Uterus (tissue), 4 donors: ENCODE measurements at places on chromosomes 16 and 17. TPM values are rescaled to one million over a fixed set of nuclear protein-coding genes. Genes with fewer than 3 reads are reported as not detected.
A peak's percentile ranks its signal among the peaks of the same experiment; 100 is the strongest.

DNA sequence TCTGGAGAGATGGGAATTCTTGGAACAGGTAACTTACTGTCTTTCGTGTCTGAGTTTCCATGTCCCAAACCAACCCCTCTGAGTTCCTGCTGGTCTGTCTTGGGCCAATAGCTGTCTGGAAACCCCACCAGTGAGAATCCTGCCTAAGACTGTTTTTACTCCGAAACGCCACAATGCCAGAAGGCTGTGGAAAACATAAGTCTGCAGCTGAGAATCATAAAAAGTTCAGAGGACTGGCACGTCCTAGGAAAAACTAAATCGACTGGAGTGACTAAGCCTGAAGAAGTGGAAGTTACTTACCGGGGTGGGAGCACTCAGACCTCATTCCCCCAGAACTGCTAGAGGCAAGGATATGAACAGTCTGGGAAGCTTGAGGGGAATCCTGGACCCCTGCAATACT, 13.3 kb downstream of the LRRC75A start:
- DNase-seq = peak; percentile 40

The OR1A1 gene
- not detected for total RNA-seq

- DNase-seq = no peak
Observed at GRCh38 chr17:38654411-38655398, 20.1 kb downstream of the EPOP start.

DNA sequence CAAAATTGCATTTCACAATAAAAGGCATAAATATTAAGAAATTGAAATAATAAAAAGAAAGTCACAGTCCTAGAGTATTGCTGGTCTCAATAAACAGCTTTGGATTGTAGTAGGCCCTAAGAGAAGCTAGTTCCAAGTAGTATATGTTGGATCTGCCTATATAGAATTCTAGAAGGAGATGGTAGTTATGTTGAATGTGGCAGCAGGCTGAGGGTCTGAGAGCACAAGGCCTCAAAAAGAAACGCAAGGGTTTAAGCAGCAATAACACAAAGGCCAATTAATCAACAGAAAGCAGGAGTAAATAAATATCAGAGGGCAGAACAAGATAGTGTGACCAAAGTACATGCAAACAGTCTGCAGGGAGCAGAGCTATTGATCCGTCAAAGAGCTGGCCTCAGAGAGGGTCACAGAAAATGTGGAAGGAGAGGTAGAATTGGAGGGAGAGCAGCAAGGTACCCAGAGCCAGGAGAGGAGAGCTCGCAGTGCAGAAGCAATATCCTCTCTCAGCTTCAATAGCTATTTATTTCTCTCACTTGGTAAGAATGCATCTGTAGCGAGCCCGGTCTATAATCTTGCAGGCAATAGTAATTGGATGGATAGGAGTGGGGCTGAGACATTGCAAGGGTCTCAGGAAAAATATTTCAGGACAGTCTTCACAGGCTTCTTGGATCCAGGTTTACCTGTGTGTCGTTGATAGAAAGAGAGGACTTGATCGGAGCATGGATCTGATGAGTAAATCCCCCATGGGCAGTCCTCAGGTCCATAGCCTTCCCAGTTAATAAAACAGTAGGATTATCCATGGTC, 25.1 kb upstream of the MED13 start:
- no peak for DNase-seq

DNA sequence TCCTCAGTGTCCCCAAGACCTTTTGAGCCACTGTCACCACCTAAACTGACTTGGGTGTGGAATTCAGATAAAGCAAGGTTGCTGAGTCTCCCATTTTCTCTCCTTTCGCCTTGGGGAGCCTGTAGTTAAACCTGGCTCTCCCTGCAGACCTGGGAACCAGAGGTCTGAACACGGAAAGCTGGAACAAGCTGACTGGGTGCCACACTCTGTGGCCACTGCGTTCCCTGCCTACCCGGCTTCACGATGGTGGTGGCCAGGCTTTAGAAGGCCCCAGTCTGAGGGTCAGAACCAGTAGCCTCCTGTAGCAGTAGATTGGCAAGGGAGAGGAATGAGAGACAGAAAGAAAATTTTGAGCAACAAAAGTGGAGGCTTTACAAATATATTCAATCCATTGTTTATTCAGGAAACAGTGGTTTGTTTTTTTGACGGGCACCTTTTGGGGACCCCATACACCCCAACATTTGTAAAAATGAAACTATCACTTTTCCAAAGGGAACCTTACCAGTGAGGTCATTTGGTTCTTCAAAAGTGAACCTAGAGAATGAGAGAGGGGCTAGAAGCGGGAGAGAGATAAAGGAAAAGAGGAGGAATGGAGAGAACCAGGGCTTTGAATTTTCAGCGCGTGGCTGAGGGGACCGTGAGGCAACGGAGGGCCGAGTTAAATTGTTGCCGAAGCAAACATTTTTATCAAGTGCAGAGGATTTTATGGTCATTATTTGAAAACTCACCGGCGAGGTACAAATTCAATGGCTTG, 1.8 kb upstream of the HOXB8 start:
- no peak for DNase-seq

- DNase-seq = no peak
Observed at GRCh38 chr16:85407-85782, 7.4 kb downstream of the MPG start.

DNA sequence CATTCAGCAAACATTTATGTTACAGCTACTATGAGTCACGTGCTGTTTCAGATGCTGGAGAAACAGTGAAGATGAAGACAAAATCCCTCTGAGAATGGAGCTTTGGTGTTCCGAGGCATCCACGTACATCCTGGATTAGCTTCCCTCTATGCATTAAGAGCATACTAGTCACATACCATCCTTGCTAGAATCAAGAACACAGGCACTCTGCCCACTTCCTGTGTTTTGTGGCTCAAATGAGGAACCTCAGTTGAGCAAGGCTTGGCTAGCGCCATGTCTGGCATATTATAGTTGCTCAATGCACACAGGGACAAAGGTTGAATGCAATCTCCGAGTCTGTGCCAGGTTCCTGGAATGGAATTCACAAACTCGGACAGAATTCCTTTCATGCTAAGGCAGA, 297.5 kb downstream of the XYLT1 start:
- no peak for DNase-seq
